Activated CD4-positive, alpha-beta T cell treated with anti-CD3 and anti-CD28 coated beads, Interleukin-2, amount 10 ng/mL, durations not matched to agents 7 days and 5 days (primary cell): ENCODE measurements at places on chromosomes 2 and 18. TPM values are rescaled to one million over a fixed set of nuclear protein-coding genes. Genes with fewer than 3 reads are reported as not detected.

CCDC141 gene
- 10.8 TPM for total RNA-seq

SPP2 gene
- not detected for total RNA-seq

PLB1 gene
- 1.1 TPM for total RNA-seq

WNT6 gene
- not detected for total RNA-seq

STAT4 gene
- 72.6 TPM for total RNA-seq

GRCh38 chr2:214226061-214226460 lies 184.8 kb upstream of the VWC2L start:
- no peak for DNase-seq
- no peaks in the 10 kb centered on the region for H3K4me1 ChIP-seq
- H3K4me3 ChIP-seq = no peak overlapping the region
- H3K36me3 ChIP-seq = no peaks in the 10 kb centered on the region

- H3K4me3 ChIP-seq = no peak overlapping the region
- peaks cover 58% of the 10 kb centered on the region for H3K4me1 ChIP-seq
- H3K27me3 ChIP-seq = no peaks in the 10 kb centered on the region
Observed at GRCh38 chr2:231621051-231621879, 28.6 kb downstream of the TEX44 start.

DNA sequence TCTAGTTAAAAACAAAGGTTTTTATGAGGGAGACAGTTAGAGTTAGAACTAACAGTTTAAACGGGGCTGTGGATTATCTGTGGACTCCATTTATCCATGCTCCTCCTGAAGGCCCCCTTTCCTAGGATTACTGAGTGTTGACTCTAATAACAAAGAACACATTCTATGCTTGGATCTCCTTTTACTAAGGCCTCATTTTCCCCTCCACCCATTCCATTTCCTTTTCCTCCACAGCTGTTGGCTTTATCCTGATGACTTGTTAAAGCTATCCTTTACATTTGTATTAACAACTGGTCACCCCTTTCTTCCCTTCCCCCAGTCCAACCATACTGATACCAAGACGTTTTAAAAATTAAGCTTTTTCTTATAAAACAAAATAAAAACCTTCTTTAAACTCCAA lies 220.6 kb downstream of the SRBD1 start:
- DNase-seq = no peak
- H3K36me3 ChIP-seq = peaks cover 26% of the 10 kb centered on the region
- H3K4me3 ChIP-seq = no peak overlapping the region
- no peaks in the 10 kb centered on the region for H3K4me1 ChIP-seq
- no peak overlapping the region for H3K27ac ChIP-seq

GRCh38 chr18:48455555-48456478 lies 46.6 kb upstream of the ZBTB7C start:
- H3K4me3 ChIP-seq = no peak overlapping the region
- H3K27ac ChIP-seq = no peak overlapping the region
- peak; percentile 57 for DNase-seq
- no peaks in the 10 kb centered on the region for H3K36me3 ChIP-seq
- H3K27me3 ChIP-seq = peaks cover 45% of the 10 kb centered on the region
- peaks cover 14% of the 10 kb centered on the region for H3K4me1 ChIP-seq

GRCh38 chr18:62919109-62919838 lies 203.9 kb downstream of the PHLPP1 start:
- H3K36me3 ChIP-seq = no peaks in the 10 kb centered on the region
- no peaks in the 10 kb centered on the region for H3K27me3 ChIP-seq
- no peak overlapping the region for H3K4me3 ChIP-seq
- H3K4me1 ChIP-seq = no peaks in the 10 kb centered on the region
- DNase-seq = no peak
- no peak overlapping the region for H3K27ac ChIP-seq

GRCh38 chr2:28348149-28348567 lies 44.5 kb upstream of the FOSL2 start:
- H3K27ac ChIP-seq = peak overlapping the region; percentile 89
- H3K4me1 ChIP-seq = peaks cover 33% of the 10 kb centered on the region
- DNase-seq = peak; percentile 65
- peak overlapping the region; percentile 32 for H3K4me3 ChIP-seq
- no peaks in the 10 kb centered on the region for H3K27me3 ChIP-seq
- H3K36me3 ChIP-seq = peaks cover 3% of the 10 kb centered on the region

DNA sequence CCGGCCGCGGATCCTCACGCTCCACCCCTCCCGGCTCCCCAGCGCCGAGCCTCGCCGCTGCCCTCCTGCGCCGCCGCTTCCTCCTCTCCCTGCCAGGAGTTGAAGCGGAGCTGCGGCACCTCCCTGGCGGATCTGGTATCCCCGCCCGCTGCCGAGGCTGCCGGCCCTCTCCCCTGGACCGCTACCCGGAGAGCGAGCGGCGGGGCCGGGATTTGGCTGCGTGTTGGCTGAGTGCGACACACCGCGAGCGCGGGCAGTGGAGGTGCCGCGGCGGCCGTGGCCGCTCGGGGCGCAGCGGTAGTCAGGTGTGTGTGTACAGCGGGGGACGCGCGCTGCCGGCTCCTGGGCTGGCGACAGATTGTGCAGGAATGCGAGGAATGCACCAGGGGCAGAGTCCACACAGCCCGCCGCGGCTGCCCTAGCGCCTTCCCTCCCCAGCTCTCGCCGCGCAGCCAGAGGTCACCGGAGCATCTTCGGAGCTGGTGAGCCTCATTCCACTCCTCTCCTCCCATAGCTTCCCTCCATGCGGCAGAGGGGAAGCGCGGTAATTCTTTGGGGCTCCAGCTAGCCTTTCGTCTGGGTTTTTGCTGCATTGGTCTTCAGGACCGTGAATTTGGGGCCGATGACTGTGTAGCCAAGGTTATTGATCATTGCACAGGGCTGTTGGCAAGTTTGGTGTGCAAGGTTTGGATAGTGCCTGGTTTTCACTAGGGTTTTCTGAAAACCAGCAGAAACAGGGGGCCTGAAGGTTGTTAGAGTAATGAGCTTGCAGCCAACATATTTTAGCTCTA lies 1.3 kb downstream of the PKP4 start:
- peak overlapping the region; percentile 93 for H3K4me3 ChIP-seq
- H3K4me1 ChIP-seq = peaks cover 24% of the 10 kb centered on the region
- H3K27me3 ChIP-seq = peaks cover 26% of the 10 kb centered on the region
- H3K36me3 ChIP-seq = peaks cover 10% of the 10 kb centered on the region

DNA sequence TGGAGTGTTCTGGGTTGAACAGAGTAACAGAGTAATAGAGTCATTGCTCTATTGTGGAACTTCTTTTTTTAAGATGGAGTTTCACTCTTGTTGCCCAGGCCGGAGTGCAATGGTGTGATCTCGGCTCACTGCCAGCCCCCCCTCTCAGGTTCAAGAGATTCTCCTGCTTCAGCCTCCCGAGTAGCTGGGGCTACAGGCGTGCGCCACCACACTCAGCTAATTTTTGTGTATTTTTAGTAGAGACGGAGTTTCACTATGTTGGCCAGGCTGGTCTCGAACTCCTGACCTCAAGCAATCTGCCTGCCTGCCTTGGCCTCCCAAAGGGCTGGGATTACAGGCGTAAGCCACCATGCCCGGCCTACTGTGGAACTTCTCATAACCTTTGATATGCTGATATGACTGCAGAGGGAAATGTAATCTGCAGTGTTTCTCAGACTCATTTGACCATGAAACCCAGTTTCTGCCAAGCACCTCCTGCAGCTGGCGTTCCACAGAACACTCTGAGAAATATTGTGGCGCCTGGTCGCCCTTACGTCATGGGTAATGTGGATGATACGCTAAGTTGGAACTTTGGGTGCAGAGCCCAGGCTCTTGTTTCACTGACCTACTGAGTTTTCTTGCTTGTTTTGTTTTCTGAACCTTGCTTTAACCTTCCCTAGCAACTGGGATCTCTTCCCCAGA lies 213.8 kb downstream of the BCL2 start:
- H3K4me3 ChIP-seq = no peak overlapping the region
- no peak for DNase-seq
- H3K36me3 ChIP-seq = peaks cover 7% of the 10 kb centered on the region
- no peak overlapping the region for H3K27ac ChIP-seq

- no peak for DNase-seq
- no peak overlapping the region for H3K4me3 ChIP-seq
- peak overlapping the region; percentile 13 for H3K27ac ChIP-seq
Observed at GRCh38 chr18:59267503-59268126, 5.6 kb downstream of the RAX start.

DNA sequence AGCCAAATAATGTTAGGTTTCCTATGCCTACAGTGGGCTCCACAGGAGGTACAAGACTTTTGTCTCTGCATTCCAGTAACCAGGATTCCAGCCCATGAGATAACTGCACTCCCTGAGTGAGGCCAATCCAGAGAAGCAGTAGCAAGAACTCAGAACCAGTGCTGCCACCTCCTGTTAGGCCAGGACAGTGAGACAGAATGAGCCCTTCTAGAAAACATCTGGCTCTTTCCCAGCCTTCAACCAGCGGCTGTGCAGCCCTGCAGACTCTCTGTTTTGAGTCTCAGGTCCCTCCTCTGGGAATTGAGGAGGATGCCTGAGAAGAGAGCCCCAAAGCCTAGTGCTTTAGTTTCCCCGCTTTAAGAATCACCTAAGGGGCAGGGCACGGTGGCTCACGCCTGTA lies 44.2 kb downstream of the ARID5A start:
- H3K4me3 ChIP-seq = no peak overlapping the region
- no peaks in the 10 kb centered on the region for H3K4me1 ChIP-seq
- no peak overlapping the region for H3K27ac ChIP-seq
- H3K36me3 ChIP-seq = peaks cover 7% of the 10 kb centered on the region
- H3K27me3 ChIP-seq = no peaks in the 10 kb centered on the region

GRCh38 chr2:223890721-223891120 lies 53.3 kb upstream of the AP1S3 start:
- H3K4me3 ChIP-seq = no peak overlapping the region
- no peaks in the 10 kb centered on the region for H3K27me3 ChIP-seq
- H3K27ac ChIP-seq = no peak overlapping the region

GRCh38 chr2:196131949-196132925 lies 39.1 kb downstream of the STK17B start:
- peak overlapping the region; percentile 73 for H3K27ac ChIP-seq
- H3K27me3 ChIP-seq = no peaks in the 10 kb centered on the region
- H3K4me3 ChIP-seq = peak overlapping the region; percentile 28
- DNase-seq = peak; percentile 59
- H3K4me1 ChIP-seq = peaks cover 28% of the 10 kb centered on the region

DNA sequence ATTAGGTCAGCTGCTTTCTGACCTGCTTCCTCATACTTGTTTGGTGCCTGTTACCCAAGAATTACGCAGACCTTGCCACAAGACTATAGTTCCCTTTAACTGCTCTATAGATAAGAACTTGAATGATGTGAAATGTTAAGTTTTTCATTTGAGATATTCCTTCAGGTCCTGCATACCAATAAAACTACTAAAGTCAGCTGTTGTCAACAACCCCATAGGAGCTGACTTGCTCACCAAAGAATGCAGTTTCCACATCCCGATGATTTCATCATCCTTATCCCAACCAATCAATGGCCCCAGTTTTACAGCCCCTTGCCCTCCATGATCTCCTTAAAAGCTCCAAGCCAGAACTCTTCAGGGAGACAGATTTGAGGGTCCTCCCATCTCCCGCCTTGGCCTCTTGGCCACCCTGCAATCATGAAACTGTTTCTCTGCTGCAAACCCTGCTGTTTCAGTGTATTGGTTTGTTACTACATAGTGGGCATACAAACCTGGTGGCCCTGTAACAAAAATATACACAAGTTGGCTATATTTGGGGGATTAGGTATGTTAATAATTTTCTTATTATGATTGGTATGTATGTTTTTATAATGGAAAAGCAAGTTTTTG lies 396.3 kb upstream of the CHST9 start:
- no peak overlapping the region for H3K27ac ChIP-seq
- no peaks in the 10 kb centered on the region for H3K4me1 ChIP-seq
- no peak for DNase-seq
- no peaks in the 10 kb centered on the region for H3K27me3 ChIP-seq

- no peak overlapping the region for H3K27ac ChIP-seq
- DNase-seq = peak; percentile 56
- no peaks in the 10 kb centered on the region for H3K36me3 ChIP-seq
- no peaks in the 10 kb centered on the region for H3K27me3 ChIP-seq
- H3K4me3 ChIP-seq = no peak overlapping the region
- H3K4me1 ChIP-seq = peaks cover 5% of the 10 kb centered on the region
Observed at GRCh38 chr2:207692206-207693065, 19.0 kb upstream of the CCNYL1 start.

GRCh38 chr2:168736649-168737445 lies 65.6 kb upstream of the NOSTRIN start:
- H3K4me3 ChIP-seq = no peak overlapping the region
- peaks cover 2% of the 10 kb centered on the region for H3K4me1 ChIP-seq
- no peak overlapping the region for H3K27ac ChIP-seq
- DNase-seq = no peak
- H3K27me3 ChIP-seq = no peaks in the 10 kb centered on the region

DNA sequence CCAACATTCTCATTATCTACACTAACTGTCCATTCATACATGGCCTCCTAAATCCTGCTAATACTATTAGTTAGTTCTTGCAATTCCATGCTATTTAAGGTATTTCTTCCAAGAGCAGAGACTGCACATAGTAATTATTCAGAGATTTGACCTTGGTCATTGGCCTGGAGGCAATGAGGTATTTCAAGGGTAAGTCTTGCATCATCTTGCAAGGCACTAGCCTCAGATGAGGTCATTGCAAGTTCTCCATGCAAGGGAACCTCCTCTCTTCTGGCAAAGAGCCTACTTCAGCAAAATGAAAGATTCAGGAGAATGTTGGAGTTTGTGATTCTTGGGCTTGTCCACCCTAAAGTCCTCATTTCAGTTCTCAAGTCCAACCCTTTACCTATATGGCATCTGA lies 48.5 kb upstream of the IKZF2 start:
- H3K27me3 ChIP-seq = no peaks in the 10 kb centered on the region
- H3K4me3 ChIP-seq = no peak overlapping the region
- H3K27ac ChIP-seq = no peak overlapping the region
- no peaks in the 10 kb centered on the region for H3K36me3 ChIP-seq

GRCh38 chr2:240405684-240406313 lies 29.7 kb upstream of the GPC1 start:
- H3K27ac ChIP-seq = peak overlapping the region; percentile 70
- DNase-seq = no peak
- H3K4me3 ChIP-seq = no peak overlapping the region
- no peaks in the 10 kb centered on the region for H3K36me3 ChIP-seq

- H3K4me1 ChIP-seq = no peaks in the 10 kb centered on the region
- DNase-seq = no peak
- no peak overlapping the region for H3K4me3 ChIP-seq
- no peak overlapping the region for H3K27ac ChIP-seq
Observed at GRCh38 chr2:21779786-21780185, 656.0 kb downstream of the TDRD15 start.
